ENCODE measurements at places on chromosomes 4 and X. TPM values are rescaled to one million over a fixed set of nuclear protein-coding genes. Genes with fewer than 3 reads are reported as not detected.

The MFAP3L gene
- 11.3 TPM for total RNA-seq

GRCh38 chrX:74291577-74291963 is 12.4 kb upstream of the ZCCHC13 start:
- no peaks in the 10 kb centered on the region for H3K36me3 ChIP-seq
- no peaks in the 10 kb centered on the region for H3K27me3 ChIP-seq
- peak overlapping the region; percentile 91 for H3K27ac ChIP-seq
- H3K4me3 ChIP-seq: peak overlapping the region; percentile 64

- H3K36me3 ChIP-seq: no peaks in the 10 kb centered on the region
- H3K4me1 ChIP-seq: no peaks in the 10 kb centered on the region
- no peak overlapping the region for H3K27ac ChIP-seq
- DNase-seq: no peak
- no peak overlapping the region for H3K4me3 ChIP-seq
Observed at GRCh38 chrX:132077912-132078311, 49.9 kb downstream of the FRMD7 start.

The HSFX2 gene
- 0.36 TPM for total RNA-seq

- no peaks in the 10 kb centered on the region for H3K27me3 ChIP-seq
- no peaks in the 10 kb centered on the region for H3K4me1 ChIP-seq
- H3K36me3 ChIP-seq: no peaks in the 10 kb centered on the region
- no peak for DNase-seq
Observed at GRCh38 chr4:172892300-172892699, 276.3 kb upstream of the GALNT7 start.

- no peaks in the 10 kb centered on the region for H3K4me1 ChIP-seq
- H3K27me3 ChIP-seq: no peaks in the 10 kb centered on the region
- no peaks in the 10 kb centered on the region for H3K36me3 ChIP-seq
- DNase-seq: no peak
- H3K27ac ChIP-seq: no peak overlapping the region
- no peak overlapping the region for H3K4me3 ChIP-seq
Observed at GRCh38 chrX:154900323-154900722, 14.2 kb downstream of the F8A1 start.

The NSG1 gene
- 0.13 TPM for total RNA-seq

The IL15 gene
- total RNA-seq: 6.1 TPM

The HTR2C gene
- not detected for total RNA-seq

The CXCL8 gene
- total RNA-seq: 0.65 TPM

DNA sequence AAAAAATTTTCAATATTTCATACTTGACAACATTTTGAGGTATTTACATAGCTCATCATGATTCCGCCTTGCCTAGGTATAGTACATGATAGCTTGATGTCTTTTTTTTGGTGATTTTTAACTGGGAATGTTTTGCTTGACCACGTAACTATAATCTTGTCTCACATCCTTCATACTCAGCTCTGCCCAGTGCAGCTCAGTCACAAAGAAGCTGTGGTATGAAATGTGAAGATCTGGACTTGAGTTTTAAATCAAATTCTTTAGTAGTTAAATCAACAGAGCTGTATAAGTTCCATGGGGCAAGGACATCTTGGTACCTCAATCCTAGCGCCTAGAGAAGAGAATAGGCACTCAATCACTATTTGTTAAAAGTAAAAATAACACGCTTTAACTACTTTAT is 276.3 kb upstream of the DKK2 start:
- no peak overlapping the region for H3K27ac ChIP-seq
- no peak overlapping the region for H3K4me3 ChIP-seq
- no peak for DNase-seq
- H3K27me3 ChIP-seq: no peaks in the 10 kb centered on the region
- no peaks in the 10 kb centered on the region for H3K4me1 ChIP-seq
- H3K36me3 ChIP-seq: no peaks in the 10 kb centered on the region

GRCh38 chrX:24956828-24957227 is 58.9 kb downstream of the ARX start:
- no peak overlapping the region for H3K4me3 ChIP-seq
- no peaks in the 10 kb centered on the region for H3K27me3 ChIP-seq

DNA sequence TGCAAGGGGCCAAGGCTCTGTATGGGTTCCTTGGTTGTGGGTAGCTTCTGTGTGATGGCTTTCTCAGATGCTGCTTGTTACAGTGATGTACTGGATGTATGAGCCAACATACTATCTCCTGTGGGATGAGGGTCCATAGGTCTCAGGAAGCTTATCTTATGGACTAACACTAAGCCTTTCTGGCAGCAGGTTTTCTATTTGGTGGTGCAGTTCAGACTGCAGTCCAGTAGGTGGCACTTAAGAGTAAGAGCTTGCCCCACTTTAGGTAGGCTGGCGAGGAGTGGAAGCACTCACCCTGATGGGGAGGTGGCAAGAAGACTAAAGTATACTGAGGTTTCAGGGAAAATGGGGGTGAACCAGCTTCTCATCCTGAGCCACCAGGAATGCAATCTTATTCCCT is 306.7 kb upstream of the MAOA start:
- H3K36me3 ChIP-seq: no peaks in the 10 kb centered on the region
- no peaks in the 10 kb centered on the region for H3K27me3 ChIP-seq
- H3K4me1 ChIP-seq: no peaks in the 10 kb centered on the region
- no peak overlapping the region for H3K27ac ChIP-seq
- no peak overlapping the region for H3K4me3 ChIP-seq

DNA sequence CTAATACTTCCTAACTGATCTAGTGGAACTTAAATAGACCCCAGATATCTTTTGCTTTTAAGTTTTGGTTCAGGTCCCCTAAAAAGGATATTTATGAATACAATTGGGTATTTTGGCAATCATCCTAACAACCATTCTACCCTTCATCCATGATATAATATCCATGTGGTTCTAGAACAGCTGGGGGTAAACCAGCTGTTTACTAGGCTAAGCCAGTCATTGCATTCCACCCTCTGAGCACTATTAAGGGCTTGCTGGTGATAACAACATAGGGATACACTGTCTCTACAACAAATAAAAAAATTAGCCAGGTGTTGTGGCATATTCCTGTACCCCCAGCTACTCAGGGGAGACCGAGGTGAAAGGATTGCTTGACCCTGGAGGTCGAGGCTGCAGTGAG is 54.8 kb upstream of the MAPK10 start:
- H3K4me3 ChIP-seq: no peak overlapping the region
- H3K27ac ChIP-seq: no peak overlapping the region

The CT45A1 gene
- not detected for total RNA-seq

Measured in gastrocnemius medialis (tissue), 4 donors.